Stimulated activated CD8-positive, alpha-beta memory T cell treated with anti-CD3 and anti-CD28 coated beads, Interleukin-4, amount 100 ng/mL, for 1 hour (primary cell): ENCODE measurements at places on chromosomes 7 and 10.

- DNase-seq: no peak
Observed at GRCh38 chr7:150389532-150389816, 10.3 kb downstream of the ZNF775 start.

DNA sequence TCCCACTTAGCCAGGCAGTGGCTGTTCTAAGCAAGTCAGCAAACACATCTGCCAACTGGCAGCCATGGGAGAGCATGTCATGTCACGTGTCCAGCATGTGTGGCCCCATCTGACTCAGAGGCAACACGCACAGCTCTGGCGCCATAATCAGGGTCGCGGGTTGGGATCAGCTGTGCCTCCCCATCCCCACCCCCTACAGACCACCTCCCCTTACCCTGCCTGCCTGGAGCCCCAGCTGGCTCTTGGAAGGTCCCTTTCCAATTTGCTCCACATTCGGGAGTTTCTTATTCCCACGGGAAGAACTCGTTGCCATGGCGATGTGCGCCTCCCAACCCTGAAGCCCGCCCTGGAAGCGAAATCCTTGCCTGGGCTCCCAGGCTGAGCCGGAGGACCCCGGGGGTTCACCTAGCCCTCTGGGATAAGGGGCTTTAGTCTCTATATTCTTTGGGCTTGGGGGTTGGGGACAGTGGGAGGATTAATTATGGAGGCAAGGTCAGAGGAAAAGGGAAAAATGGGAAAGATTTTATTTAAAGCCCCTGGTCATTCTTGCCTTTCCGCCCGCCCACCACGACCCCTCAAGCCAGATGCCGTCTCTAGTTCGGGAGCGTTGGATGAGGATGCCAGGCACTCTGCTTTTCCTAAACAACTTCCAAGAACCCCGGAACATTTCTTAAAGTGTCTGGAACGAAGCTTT, 283.7 kb downstream of the ZEB1 start:
- DNase-seq: no peak

GRCh38 chr10:33781606-33782395, 447.3 kb upstream of the NRP1 start:
- DNase-seq: no peak

GRCh38 chr10:76432016-76433012, 1000.9 kb downstream of the LRMDA start:
- DNase-seq: no peak

GRCh38 chr10:131762789-131763696, 137.8 kb upstream of the PPP2R2D start:
- DNase-seq: no peak

GRCh38 chr10:124087672-124088634, 5.4 kb downstream of the CHST15 start:
- DNase-seq: no peak

GRCh38 chr7:79461660-79462059, 8.2 kb upstream of the MAGI2 start:
- no peak for DNase-seq

- DNase-seq: no peak
Observed at GRCh38 chr7:135197343-135197742, 14.0 kb downstream of the WDR91 start.

GRCh38 chr10:31761156-31761555, 167.5 kb downstream of the ARHGAP12 start:
- no peak for DNase-seq

DNA sequence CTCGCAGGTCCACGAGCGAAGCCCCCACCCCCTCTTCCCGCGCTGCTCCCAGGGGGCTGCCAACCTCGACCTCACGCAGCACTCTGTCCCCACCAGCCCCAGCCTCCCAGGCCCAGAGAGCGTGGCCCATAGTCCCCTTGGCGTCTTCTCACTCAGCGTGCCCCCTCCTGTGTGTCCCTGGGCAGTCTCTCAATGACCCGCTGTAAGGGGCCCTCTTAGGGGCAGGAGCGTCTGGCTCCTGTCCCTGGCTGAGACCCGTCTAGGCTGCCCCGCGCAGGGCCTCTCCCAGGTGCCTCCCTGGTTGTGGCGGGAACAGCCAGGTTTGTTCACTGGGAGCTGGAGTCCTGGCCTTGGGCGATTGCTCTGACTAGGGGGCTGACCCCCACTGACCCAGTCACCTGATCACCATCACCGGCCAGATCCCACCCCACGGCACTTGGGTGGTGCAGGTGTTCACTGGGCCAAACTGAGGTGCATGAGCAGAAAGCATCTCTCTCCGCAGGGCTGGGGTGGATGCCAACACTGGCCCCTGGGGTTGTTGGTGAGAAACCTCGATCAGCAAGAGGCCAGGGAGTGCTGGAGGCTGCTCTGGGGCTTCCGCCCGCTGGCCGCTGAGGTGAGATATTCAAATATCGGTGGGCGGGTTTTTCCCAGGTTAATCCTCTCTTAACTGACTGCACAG, 12.6 kb upstream of the WDFY4 start:
- no peak for DNase-seq

DNA sequence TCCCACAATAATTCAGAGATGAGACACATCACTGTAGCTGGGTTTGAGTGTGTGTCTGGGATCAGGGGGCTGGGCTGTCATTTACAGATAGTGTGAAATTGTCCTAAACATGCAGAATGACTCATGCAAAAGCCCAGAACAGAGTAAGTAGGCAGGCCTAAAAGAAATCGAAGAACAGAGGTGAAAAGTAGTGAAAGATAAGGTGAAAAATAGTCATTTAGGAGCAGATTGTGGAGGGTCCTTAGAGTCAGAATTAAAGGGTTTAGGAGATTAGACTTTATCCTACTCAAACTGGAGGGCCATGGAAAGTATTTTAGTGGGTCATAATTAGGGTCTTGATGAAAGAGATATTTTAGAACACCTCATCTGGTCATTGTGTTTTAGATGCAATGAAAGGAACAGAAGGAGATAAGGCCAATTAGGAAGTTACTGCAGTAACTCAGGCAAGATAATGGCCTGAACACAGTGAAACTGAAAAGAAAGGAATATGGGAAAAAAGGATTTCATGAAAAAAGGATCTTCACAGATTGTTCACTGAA, 58.3 kb upstream of the NEBL start:
- no peak for DNase-seq
